ENCODE measurements at places on chromosomes 5 and 9.

DNA sequence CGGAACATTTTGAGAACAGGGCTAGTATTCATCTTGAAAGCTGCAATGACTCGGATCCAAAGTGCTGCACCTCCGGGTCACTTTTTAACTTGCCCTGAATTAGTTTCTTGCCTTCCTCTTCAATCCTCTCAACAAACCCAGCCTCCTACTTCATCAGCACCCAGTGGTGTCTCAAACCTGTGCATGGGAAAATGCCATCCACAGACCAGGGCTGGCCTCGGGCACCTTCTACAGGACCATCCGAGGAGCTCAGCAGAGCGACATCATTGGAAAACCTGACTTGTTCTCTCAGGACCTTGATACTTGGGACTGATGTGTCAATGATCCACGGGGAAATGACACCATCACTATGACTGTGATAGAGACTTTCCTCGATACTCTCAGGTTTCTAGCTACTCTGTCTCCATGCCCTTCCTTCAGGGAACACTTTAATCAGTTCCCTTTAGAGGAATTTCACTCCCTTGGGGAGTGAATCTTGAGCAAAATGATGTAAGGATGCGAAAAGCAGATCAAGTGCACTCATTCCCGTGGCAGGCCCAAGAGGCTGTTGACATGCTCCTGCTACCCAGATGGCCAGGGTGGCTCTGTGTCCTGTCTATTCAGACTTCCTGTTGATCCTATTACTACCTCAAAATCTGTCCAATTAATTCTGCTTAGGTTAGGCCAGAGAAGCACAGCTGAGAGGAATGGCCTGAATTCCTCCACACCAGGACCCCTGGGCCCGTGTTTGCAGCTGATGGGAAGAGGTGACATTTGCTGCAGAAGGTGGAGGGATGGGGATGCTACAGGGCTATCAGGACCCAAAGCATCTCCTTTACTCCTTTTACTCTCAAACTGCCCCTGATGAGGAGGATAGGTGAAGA is 96.5 kb upstream of the SLC25A48 start:
- DNase-seq, result no peak

GRCh38 chr9:130458027-130458803 is 13.5 kb downstream of the ASS1 start:
- no peak for DNase-seq

- peak; percentile 96 for DNase-seq
Observed at GRCh38 chr9:14218253-14218652, 95.7 kb downstream of the NFIB start.

- DNase-seq, result no peak
Observed at GRCh38 chr9:89410641-89411350, 87.1 kb downstream of the SEMA4D start.

DNA sequence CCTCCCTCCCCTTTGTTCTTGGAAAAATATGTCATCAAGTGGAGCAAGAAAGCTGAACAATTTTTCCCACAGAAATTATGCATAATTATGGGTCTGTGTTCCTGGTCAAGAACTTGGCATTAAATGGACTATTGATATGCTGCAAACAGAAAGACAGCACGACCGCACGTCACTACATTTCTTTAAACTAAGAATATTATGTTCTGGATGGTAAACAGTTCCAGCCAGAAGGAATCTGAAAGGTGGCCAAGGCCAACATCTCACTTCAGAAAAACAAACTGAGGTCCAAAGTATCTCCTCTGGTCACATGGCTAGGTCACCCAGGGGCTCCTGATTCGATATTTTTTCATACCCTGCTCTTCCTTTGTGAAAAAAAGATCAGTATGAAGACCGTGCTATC is 173.3 kb upstream of the GAS1 start:
- DNase-seq, result no peak

GRCh38 chr9:114289571-114290481 is 33.1 kb upstream of the ORM1 start:
- no peak for DNase-seq

DNA sequence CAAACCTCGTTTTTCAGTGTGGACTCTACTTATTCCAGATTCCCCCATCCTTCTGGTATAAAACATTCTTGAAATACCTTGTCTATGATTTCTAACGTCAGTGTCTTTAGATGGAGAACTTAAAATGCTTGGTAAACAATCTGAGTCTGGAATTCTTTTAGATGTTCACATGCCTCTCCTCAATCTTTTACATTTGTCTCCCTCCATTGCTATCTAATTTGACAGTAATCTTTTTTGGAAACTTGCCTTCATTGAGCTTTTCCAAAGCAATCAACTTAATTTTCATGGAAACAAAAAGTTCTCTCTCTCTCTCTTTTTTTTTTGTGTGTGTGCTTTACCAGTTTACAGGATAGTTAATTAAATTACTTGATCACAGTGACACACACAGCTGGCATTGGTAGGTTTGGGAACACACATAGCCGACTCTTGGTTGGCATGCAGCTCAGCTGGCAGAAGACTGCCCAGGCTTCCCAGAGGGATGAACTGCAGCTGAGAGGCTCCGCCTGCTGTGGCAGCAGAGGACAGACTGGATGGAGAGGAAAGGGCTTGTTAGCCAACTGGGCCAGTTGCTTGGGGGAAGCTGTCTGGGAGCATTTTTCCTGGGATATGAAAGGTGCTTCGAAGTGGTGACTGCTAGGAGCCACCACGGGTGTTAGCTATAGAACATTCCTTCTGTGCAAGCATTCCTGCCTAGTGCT is 271.3 kb downstream of the ZSWIM6 start:
- no peak for DNase-seq

- no peak for DNase-seq
Observed at GRCh38 chr5:5437227-5438172, 15.0 kb downstream of the ICE1 start.

- no peak for DNase-seq
Observed at GRCh38 chr5:1176473-1177391, 24.7 kb upstream of the SLC6A19 start.

DNA sequence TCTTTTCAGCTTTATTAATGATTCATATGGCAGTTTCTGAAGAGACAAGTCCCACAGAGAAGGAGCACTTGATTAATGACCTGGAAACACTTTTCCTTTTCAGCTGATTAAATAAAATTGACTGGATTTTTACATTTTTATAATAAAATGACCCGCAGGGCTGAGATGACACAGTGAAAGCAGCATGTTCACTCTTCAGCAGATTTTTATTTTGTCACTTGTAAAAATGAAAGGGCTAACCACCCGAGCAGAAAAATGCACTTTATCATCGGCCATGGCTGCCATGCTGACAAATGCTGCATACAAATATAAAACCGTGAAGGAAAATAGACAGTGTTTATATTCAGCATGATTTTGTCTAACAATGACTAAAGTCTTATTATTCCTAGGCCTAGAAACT is 321.6 kb upstream of the ITGA1 start:
- DNase-seq, result peak; percentile 87

DNA sequence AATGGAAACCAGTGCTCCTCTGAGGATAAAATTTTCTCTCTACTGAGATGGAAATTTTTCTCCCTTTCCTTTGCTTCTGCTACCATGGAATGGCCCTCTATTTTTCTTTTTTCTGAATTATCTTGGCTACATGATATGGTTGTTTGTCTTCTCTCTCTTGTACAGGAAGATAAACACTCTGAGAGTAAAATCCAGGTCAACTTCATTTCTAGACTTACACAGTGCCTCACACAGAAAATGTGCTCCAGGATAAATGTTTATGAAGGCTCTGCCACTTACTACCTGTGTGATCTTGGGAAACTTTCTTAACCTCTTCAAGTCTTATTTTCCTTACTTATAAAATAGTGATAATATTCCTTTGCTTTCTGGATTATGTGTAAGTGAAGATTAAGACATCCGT is 153.9 kb downstream of the PRELID2 start:
- DNase-seq, result no peak

DNA sequence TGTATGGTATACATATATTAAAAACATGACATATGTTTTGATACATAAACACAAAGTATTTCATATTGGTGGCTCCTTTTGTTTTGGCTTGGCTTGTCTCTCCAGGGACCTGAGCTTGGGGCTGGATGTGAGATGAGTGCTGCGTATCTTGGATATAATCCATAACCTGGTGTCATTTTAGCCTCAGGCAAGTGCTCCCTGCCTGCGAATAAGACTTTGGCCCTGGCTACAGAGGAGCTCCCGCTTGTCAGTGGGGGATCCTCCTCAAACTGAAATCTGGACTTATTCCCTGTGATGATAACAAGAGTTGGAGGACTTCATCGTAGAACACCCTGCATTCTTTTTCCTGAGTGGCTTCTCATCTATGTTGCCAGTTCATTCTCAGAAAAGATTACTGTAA is 341.7 kb upstream of the CLINT1 start:
- peak; percentile 8 for DNase-seq

DNA sequence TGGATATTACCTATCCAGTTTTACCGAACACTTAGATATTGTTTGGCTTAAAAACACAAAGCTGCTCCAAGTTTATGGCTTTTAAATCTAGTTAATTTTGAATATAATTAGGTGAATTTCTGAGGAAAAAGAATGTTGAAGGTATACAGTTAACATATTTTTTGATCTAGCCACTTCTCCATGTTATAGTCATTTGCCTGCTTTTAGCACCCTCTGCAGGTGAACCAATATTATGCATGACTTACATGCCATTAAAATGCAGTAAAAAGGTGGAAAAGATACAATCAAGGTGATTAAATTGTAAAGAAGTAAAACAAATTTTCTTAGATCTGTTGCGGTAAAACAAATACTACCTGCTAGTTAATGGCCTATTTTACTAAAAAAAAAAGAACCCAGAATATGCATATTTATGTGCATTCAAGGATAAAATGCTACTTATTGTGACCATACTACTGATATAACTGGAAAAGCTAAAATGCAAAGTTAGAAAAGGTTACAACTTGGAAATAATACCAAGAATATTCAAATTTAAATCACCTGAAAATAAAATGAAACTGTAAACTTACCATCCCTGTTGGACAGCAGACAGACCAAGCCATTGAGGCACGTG is 132.1 kb downstream of the AP3B1 start:
- peak; percentile 3 for DNase-seq

- DNase-seq, result no peak
Observed at GRCh38 chr5:6495433-6496206, 47.0 kb downstream of the UBE2QL1 start.

- peak; percentile 94 for DNase-seq
Observed at GRCh38 chr9:104319685-104320084, 184.4 kb upstream of the OR13F1 start.

DNA sequence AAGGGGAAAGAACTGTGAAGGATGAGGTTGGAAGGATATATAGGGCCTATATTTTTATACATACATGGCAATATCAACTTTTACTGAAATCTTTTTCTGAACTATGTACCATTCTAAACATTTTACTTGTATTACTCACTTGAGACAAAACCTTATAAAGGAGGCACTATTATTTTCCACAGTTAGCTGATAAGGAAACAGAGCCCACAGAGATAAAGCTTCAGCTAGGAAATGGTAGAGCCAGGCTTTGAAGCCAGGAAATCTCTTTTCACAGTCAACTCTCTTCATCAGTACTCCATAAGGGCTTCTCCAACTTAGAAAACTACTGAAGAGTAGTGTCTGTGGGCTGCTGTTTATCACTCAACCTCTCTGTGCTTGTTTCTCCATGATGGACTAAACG is 613.7 kb downstream of the PRELID2 start:
- DNase-seq, result no peak

GRCh38 chr5:128263357-128263756 is 179.8 kb downstream of the SLC12A2 start:
- DNase-seq, result no peak

DNA sequence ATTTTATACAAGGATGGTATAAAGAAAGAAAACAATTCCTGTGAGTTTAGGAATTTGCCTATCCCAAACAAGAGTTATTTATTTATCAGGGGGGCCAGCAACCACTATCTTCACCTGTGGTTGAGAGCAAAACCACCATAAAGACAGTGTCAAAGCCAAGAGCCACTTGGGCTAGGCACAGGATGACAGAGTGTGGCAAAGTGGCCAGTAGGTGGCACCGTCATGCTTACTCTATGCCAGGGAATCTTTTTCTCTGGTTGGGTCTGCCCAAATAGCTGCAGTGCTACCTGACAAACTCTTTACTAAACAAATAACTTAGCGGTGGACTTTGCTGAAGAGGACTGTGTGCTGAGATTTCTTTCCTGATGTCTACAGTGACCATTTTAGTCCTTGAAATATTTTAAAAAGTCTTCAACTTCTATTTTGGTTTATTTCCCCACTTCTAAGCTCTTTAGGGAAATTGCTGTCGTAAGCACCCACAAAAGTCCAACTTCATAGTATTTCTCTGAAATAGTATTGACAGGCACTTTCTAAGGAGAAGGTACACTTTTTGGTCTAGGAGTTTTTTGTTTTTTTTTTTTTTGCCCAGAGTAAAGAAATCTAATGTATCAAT is 285.0 kb downstream of the RFX3 start:
- peak; percentile 46 for DNase-seq

- peak; percentile 75 for DNase-seq
Observed at GRCh38 chr9:15295761-15296405, 11.1 kb downstream of the TTC39B start.

- no peak for DNase-seq
Observed at GRCh38 chr5:76376866-76377230, 26.2 kb upstream of the IQGAP2 start.
